ENCODE measurements at places on chromosomes 2 and 18.

DNA sequence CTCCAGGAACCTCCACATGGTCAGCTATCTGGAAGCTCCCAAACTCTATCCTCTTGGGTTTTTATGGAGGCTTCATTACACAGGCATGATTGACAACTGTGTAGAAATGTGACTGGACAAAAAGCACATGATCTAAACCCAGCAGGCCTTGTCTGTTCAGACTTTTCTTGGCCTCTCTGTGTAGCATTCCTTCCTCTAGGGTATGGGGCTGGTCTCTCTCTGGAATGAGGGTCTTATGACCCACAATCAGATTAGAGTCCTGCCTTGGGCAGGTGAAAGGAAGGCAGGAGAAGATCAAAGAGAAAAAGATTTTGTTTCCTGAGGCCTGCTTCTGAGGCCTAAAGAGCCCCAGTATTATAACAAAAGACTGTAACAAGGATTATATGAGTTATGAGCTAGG lies 162.7 kb downstream of the SP3 start:
- DNase-seq: no peak

DNA sequence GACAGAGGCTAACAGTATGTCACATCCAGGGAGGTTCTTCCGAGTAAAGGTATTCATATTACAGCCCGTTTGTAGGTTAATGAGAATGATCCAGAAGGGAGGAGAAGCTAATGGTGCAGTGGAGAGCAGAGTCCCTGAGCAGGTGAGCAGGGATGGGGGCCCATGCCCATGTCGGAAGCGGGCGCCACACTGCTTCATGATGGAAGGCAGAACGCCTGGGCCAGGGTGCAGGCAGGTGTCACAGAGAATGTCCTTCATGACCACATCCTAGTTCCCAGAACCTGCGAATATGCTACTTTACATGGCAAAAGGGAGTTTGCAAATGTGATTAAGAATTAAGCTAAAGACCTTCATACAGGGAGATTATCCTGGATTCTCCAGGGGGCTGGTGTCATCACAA lies 4.0 kb downstream of the HES6 start:
- no peak for DNase-seq

- DNase-seq: no peak
These were observed 68.1 kb downstream of the OLA1 start for GRCh38 chr2:174180165-174180724.

DNA sequence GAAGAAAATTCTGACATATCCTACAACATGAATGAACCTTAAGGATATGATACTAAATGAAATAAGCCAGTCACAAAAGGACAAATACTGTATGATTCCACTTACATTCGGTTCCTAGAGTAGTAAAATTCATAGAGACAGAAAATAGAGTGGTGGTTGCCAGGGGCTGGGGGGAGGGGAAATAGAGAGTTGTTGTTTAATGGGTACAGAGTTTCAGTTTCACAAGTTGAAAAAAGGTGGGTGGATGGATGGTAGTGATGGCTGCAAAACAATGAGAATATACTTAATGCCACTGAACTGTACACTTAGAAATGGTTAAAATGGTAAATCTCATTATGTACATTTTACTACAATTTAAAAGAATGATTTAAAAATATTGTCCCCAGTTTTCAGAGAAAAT lies 53.3 kb upstream of the NFU1 start:
- DNase-seq: no peak

DNA sequence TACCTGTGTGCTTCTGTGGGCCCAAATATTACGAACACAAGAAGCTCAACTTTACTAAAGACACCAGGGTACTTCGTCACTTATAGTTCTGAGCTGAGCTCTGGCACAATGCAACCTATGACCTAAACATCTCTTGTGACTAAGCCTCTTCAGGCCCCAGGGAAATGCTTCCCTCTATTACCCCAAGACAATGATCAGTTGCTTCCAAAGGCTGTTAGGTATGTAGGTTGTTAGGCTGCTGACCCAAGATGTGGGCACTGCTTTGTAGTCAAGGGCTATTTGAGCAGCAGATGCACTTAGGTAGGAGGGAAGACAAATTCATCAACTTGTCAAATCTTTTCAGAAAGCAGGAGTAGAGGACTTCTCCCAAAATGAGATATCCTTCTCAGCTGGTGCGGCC lies 640.1 kb downstream of the EPHA4 start:
- DNase-seq: no peak

Data from cortex of kidney (tissue), 1 donor.